Activated T-cell treated with anti-CD3 and anti-CD28 coated beads, Interleukin-2, amount 50 U/mL, for 72 hours (primary cell): ENCODE measurements at places on chromosomes 3 and 15.

GRCh38 chr3:141384575-141384974 is 16.3 kb downstream of the ZBTB38 start:
- DNase-seq, result no peak

DNA sequence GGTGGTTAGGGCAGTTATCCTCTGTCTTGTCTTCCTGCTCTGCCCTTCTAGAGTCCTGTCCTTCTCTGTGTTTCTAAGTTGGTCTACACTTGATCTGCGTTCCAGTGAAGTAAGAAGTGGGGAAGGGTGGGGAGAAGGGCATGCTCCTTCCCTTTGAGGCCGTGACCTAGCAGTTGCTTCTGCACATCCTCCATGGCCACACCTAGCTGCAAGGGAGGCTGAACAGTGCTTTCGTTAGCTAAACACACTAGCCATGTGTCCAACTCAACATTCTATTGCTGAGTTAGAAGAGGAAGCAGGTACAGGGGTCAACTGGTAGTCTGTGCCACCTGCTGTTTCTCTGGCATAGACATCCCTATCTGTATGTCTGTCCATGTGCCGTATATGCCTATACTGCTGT is 94.5 kb downstream of the LARS2 start:
- DNase-seq, result no peak

- DNase-seq, result no peak
Observed at GRCh38 chr3:97914388-97914787, 57.8 kb downstream of the RIOX2 start.

- DNase-seq, result no peak
Observed at GRCh38 chr3:111936967-111937366, 41.9 kb upstream of the ABHD10 start.

DNA sequence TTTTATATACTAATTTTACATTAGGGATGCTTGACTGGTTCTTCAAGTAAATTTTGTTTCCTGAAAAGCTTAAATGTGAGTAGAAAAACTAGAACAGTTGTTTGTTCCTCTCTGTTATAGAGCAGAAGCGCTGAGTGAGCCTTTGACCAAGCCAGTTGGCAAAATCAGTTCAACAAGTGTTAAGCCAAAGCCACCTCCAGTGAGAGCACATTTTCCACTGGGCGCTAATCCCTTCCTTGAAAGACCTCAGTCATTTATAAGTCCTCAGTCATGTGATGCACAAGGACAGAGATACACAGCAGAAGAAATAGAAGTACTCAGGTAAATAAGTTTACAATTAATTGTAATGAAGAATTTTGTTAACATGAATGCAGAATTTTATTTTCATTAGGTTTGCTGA is 14.6 kb downstream of the CAPN7 start:
- no peak for DNase-seq

DNA sequence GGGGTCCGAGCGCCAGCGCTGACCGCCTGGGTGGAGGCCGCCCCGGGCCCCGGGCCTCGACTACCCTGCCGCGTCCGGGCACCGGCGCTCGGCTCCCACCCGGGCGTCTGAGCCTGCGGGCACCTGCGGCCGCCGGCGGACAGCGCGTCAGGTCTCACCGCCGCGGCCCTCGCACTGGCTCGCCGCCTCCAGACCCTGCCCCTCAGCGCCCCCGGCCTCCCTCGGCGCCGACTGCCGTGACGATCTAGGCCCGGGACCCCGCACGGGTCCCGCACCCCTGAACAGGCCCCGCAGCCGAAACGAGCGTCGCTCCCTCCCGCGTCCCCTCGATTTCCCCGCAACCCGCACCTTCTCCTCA is 297 bp downstream of the PRC1 start:
- DNase-seq, result peak; percentile 52

- DNase-seq, result no peak
Observed at GRCh38 chr3:182760576-182761164, 32.6 kb upstream of the ATP11B start.

DNA sequence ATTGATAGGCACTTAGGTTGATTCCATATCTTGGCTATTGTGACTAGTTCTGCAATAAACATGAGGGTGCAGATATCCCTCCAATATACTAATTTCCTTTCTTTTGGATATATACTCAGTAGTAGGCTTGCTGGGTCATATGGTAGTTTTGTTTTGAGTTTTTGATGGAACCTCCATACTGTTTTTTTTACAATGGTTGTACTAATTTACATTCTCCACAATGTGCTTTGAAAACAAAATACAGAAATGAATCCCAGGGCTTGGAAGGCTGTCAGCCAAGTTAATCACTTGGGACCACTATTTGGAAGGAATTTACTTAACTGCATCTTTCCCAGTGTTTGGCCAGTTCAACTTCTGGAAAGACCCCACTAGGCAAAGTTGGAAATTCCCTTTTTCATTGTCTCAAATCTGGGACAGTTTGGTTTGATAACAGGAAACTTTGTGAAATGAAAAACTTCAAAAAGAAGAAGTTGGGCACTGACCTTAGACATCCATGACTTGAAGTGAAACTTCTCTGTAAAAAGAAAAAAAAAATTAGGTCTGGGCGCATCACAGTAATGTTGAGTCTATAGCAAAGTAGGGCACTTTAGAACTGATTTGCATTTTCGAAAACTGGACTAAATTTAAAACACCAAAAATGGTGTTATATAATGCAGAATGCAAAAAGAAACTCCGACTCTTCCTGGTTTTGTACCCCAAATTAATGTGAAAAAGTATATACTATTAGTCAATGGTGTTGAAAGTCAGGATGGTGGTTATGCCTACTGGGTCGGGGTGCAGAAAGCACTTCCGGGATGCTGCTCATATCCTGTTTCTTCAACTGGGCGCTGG is 6.0 kb downstream of the CTSH start:
- no peak for DNase-seq

DNA sequence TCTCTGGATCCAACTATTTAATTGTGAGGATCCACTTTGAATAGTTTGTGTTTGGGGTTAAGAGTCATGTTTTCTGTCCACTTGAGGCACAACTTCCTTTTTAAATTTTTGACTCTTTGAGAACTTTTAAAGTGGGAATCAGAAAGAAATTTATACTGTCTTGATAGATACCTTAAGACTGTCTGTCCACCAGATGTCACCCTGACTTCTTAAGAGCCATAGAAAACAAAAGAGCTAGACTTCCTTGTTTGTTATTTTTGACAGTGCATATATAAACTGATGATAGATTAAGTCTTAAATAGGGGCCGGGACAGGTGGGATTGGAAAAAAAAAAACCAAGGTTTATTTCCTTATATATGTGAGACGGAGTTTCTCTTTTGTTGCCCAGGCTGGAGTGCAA is 52.1 kb upstream of the WDR72 start:
- DNase-seq, result no peak

GRCh38 chr3:60610441-60611112 is 640.7 kb downstream of the FHIT start:
- no peak for DNase-seq

GRCh38 chr3:44958386-44958785 is 17.6 kb downstream of the ZDHHC3 start:
- DNase-seq, result no peak
